ENCODE measurements at places on chromosomes 3 and 15.

- DNase-seq = no peak
These were observed 435.6 kb downstream of the MECOM start for GRCh38 chr3:169227911-169228310.

DNA sequence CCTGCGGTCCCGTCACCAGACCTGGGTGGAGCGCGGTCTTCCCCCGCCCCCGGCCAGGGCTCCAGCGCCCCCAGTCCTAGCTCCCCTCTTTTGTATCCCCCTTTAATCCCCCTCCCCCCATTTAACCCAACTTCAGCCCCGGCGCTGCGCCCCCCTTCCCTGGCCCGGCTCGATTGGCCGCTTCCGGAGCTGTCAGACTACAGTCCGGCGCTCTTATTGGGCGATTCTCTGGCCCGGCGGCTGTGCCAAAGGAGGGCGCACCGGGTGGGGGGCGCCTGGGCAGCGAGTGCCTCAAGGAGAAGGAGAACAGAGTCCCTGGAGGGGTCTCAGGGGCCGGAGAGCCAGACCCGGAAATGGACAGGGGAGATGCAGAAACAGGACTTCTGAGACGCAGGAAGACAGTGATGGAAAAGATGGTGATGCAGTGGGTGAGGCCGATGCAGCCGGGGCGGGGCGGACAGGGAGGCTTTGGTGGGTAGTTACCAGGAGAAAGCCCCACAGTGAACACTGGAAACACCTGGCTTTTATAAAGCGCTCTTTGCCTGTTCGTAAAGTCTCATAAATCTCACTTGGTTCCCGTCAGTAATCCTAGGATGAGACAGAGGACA, 1.2 kb upstream of the ADCY5 start:
- DNase-seq = no peak

- no peak for DNase-seq
These were observed 84.6 kb downstream of the PLSCR2 start for GRCh38 chr3:146384786-146385185.

DNA sequence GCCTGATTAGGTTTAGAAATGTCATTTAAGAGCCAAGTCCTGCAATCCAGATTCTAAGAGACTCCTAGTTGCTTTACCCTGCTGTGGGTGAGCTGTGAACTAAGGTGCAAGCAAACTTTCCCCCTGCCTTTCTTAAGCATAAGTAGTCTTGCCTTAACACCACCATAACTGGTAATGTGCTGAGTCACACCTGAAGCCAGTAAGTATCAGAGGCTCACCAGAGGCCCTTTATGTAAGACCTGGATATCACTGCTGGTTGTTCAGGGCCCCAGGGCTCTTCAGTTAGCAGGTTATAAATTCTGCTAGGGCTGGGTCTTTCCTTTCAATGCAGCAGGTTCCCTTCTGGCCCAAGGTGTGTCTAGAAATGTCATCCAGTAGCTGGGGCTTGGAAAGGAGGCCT, 509.9 kb downstream of the VGLL3 start:
- DNase-seq = no peak

- DNase-seq = no peak
These were observed 14.9 kb downstream of the PLEKHO2 start for GRCh38 chr15:64856429-64857145.

GRCh38 chr15:63708126-63708772, 111.1 kb downstream of the FBXL22 start:
- no peak for DNase-seq

DNA sequence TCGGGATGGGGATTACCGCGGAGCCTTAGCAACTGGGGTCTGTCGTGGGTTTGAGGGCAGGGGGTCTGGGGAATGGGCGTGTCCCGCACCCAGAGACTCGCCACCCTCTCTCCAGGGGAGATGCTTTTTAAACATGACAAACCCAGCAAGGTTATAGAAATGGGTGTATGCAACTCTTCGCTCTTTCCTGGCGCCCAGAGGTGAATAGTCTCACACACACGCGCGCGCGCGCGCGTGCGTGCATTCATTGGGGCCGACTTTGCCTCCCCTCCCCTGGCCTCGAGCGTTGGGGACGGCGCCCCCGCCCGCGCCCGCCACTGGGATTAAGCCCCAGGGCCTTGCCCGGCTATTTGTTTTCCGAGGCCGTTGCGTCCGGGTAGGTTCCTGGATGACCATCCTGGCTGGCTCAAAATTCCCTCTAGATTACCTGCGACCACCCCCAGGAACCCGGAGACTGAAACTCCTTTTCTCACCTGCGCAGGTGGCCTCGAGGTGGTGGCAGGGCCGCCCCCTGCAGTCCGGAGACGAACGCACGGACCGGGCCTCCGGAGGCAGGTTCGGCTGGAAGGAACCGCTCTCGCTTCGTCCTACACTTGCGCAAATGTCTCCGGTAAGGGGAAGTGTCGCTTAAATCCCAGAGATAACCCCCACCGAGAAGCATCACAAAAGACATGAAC, 777 bp downstream of the GPR160 start:
- no peak for DNase-seq

- DNase-seq = no peak
These were observed 88.6 kb upstream of the GSK3B start for GRCh38 chr3:120182613-120183511.

- DNase-seq = no peak
These were observed 40.8 kb upstream of the BHLHE40 start for GRCh38 chr3:4938281-4938982.

GRCh38 chr3:128312271-128312670, 154.4 kb downstream of the DNAJB8 start:
- DNase-seq = no peak

DNA sequence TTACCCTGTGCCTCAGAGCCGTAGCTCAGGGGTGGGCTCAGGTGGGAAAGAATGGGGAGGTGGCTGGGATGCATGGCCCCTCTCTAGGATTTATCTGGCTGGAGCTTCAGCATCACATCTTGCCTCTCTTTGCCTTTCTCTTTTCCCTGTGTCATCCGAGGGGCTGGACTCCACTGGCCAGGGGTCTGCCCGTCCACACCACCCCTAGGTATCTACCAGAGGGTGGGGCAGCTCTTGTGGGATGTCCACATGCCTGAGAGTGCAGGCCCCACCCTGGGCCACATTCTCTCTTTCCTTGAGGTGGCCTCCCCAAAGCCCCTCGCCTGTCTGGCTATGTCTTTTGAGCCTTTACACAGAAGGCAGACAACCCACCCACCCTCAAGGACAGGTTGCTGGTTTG, 37.2 kb downstream of the PXYLP1 start:
- no peak for DNase-seq

GRCh38 chr15:43441316-43441715, 51.6 kb downstream of the TP53BP1 start:
- no peak for DNase-seq

GRCh38 chr3:33644582-33644981, 73.5 kb downstream of the CLASP2 start:
- DNase-seq = no peak

DNA sequence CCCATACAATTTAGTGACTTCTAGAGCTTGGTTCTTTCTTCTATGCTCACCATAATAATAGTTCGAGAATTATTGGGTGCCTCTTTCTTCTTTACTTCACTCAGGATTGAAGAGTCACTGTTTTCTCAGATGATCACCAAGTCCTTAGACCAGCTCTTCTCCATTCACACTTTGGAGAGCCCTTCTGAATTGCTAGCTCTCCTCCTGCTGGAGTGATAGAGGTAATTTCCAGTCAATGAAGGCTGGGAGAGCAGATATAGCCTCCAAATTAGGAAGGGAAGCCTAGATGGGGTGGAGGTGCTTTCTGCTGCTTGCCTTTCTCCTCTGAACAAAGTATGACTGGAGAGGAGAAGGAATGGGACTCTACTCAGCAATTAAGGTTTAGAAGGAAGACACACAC, 10.7 kb upstream of the BBX start:
- no peak for DNase-seq

- no peak for DNase-seq
These were observed 27.2 kb upstream of the ADAMTS7 start for GRCh38 chr15:78838489-78838888.

DNA sequence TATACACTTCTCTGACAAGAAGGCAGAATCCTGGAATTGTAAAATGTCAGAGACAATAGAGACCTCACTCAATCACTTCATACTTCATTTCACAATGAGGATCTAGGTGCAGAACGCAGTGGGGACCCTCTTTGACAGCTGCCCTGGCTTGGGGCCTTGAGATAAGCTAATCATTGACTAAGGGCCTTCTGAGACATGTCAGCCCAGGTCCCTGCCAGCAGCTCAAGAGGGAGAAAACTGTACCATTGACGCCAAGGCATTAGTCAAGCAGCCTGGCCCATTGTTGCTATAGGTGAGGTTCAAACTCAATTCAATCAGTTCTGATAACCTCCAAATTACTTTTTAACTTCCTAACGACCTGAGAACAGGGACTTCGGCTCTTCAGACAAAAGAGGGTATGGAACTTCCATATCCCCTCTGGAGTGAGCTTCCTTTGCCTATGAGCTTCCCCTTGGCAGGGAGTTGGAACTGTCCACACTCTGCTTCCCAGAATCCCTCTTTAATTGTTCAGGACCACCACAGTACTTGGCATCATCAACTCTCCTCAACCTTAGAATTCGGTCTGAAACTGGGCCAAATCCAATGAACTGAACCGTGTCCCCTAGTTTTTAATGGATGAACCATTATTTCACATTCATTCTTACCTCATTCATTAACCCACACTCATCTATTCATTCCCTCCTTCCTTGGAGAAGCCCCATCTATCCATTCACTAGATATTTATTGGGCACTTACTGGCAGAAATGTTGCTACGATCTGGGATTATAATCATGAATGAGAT, 1.5 kb upstream of the CYP8B1 start:
- DNase-seq = no peak

GRCh38 chr3:66406163-66406562, 94.7 kb downstream of the LRIG1 start:
- DNase-seq = no peak

GRCh38 chr15:57320631-57321220, 55.6 kb upstream of the CGNL1 start:
- DNase-seq = no peak

- DNase-seq = no peak
These were observed 183.4 kb upstream of the TOPAZ1 start for GRCh38 chr3:44058022-44058867.

GRCh38 chr3:46490338-46491084, 7.3 kb upstream of the RTP3 start:
- DNase-seq = no peak

DNA sequence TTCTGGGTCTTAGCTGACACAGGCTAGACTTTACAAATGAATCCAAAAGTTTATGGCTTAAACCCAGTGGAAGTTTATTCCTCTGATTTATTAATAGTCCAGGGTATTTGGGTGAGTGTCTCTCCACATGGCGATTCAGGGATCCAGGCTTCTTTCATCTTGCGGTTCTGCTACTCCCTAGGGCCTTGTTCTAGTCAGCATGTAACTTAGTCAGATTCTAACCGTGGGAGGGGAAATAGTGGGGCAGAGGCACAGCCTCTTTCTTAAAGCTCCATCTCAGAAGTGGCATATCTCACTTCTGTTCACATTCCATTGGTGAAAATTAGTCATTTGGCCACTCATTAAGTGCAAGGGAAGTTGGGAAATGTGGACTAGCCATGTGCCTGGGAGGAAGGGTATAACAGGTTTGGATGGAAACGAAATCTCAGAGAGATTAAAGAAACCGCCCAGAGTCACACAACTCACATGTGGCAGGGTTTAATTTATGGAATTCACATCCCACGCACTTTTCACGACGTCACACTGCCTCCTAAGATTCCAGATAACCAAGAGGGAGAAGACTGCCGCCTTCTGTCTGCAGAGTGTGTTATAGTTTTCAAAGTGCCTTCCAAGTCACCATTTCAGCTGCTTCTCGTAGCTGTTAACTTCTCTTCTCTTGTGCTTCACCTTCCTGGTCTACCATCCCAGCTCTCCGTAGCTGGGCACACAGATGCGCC, 11.4 kb upstream of the RASGRF1 start:
- no peak for DNase-seq

GRCh38 chr3:194893121-194893987, 207.7 kb downstream of the FAM43A start:
- DNase-seq = no peak

GRCh38 chr15:66472176-66472999, 25.2 kb downstream of the SNAPC5 start:
- no peak for DNase-seq

DNA sequence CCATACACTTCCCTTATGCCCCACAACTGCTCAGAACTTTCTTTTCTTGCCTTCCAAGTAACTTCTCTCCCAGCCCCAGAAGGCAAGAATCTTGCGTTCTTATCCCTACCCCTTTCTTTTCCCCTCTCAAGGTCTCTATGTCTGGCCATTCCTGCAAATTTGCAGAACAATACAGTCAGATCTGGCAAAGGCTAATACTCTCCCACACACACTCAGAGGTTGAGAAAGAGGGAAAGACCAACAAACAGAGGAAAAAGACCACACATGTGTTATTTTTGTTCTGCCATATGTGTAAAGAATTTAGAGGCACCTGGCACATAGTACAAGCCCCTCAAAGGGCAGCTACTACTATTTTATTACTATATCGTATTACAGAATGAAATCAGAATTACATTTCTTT, 25.7 kb downstream of the GJD2 start:
- no peak for DNase-seq

DNA sequence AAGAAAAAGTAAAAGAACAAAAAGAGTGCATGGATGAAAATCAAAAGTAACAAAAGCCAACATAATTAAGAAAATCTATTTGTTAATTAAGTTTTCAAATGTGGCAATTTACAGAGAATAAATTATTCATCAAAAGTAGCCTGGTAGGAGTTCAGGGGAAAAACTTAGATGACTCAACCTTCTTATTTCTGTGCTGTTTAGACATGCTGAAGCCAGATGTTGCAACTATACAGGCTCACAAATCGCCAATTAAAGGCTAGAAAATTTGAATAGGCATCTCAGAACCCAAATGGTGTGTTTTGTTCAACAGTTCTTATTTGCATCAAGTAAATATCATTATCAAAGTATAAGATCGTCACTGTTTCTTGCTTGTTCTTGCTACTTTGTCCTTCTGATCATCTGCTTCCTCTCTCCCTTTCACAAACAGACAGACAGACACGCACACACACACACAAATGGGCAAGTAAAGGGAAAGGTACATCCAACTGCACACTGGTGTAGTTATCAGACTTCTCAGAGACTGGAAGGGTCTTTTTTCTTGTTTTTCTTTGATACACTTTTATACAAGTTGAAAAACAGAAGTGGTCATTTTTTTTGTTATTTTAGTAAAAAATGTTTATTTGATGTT, 572.2 kb downstream of the MECOM start:
- DNase-seq = no peak

- DNase-seq = no peak
These were observed 9.0 kb downstream of the PIF1 start for GRCh38 chr15:64816452-64816851.

- no peak for DNase-seq
These were observed 59.6 kb upstream of the GOLIM4 start for GRCh38 chr3:168155303-168155702.

- no peak for DNase-seq
These were observed 125.2 kb downstream of the TMCO5A start for GRCh38 chr15:38059665-38060064.

All from activated T-helper 1 cell treated with anti-CD3 and anti-CD28 coated beads, Interleukin-2, amount 50 U/mL, for 16 hours (primary cell).